ENCODE measurements at places on chromosomes 16 and 17. TPM values are rescaled to one million over a fixed set of nuclear protein-coding genes. Genes with fewer than 3 reads are reported as not detected.

DNA sequence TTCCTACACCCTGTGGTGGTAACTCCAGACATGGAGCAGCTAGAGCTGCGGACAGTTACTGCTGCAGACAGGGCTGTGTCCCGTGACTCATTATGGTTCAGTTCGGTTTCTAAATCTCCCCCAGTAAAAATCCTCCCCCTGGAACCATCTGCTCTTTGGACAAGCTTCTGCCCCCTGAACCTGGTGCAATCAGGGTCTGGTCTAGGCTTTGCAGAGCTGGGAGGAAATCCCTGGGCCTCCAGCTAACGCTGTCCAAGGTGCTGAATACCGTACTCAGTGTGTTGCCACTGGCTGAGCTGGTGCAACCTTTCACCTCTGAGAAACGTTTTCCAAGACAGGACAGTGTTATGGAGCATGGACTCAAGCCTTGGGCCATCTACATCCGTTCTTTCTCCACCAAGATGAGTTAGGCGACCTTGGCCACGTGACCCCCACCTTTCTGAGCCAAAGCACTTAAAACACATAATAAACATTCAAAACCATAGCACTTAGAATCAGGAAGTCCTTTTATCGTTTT lies 142.0 kb downstream of the CPPED1 start:
- DNase-seq, result no peak

DNA sequence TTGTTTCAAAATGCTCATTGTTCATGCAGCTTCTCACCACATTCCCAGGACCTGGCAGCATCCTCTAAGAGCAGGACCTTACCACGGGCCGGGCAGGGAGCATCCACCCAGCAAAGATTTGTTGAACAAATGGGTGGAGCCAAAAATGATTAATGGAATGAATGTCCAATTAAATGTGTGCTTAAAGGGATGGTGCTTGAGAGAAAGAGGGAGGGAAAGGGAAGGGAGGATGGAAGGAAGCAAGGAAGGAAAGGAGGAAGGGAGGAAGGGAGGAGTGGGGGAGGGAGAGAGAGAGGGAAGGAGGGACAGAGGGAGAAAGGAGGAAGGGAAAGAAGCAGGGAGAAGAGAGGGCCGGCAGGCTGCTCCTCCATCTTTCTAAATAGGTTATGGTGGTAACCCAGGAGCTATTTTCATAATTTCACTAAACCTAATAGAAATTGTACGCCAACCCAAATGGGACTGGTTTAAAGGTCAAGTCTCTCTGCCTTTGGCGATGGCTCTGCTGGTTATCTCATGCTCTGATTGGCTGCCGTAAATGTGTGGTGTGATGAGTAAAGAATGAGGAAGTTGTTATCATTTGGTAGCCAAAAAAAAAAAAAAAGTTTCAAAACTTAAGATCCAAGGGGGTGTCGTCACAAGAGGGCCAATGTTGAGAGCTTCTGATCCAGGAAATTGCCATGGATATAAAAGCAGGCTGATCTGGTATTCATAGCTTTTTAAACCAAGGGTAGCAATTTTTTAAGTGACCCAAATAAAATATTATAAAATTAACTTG lies 126.7 kb upstream of the FOXF1 start:
- DNase-seq, result no peak

DNA sequence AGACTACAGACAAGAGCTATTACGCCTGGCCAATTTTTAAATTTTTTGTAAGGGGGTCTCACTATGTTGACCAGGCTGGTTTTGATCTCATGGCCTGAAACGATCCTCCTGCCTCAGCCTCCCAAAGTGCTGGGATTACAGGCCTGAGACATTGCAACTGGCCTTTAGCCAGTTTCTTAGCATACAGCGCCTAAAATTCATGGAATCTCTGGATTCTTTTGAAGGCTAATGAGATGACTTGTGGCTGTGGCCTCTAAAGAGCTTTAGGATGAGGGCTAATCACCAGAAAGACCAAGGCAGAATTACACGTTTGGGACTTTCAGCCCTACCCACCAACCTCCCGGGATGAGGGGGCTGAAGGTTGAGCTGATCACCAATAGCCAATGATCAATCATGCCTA lies 34.6 kb downstream of the AKAP10 start:
- DNase-seq, result no peak

GRCh38 chr17:45143767-45144198 lies 4.5 kb upstream of the HEXIM1 start:
- DNase-seq, result peak; percentile 69

DNA sequence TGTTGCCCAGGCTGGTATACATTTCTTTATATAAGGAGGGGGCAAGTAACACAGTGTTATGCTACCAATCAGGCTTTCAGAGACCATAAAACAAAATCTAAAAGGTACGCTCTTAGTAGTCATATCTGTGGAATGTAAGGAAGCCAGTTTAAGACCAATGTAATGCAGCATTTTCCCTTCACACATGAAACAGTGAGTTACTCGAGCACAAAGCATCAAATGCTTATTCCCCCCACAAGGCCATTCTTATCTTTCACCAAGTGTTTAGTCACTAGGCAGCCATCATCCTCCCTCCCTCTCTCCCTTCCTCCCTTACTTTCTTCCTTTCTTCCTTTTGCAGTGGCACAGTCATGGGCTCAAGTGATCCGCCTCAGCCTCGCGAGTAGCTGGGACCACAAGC lies 12.8 kb downstream of the HMOX2 start:
- no peak for DNase-seq

Gene TAT
- not detected for total RNA-seq

Gene CNTD1
- not detected for total RNA-seq

- DNase-seq, result no peak
Observed at GRCh38 chr17:79937391-79938335, 98.0 kb downstream of the TBC1D16 start.

DNA sequence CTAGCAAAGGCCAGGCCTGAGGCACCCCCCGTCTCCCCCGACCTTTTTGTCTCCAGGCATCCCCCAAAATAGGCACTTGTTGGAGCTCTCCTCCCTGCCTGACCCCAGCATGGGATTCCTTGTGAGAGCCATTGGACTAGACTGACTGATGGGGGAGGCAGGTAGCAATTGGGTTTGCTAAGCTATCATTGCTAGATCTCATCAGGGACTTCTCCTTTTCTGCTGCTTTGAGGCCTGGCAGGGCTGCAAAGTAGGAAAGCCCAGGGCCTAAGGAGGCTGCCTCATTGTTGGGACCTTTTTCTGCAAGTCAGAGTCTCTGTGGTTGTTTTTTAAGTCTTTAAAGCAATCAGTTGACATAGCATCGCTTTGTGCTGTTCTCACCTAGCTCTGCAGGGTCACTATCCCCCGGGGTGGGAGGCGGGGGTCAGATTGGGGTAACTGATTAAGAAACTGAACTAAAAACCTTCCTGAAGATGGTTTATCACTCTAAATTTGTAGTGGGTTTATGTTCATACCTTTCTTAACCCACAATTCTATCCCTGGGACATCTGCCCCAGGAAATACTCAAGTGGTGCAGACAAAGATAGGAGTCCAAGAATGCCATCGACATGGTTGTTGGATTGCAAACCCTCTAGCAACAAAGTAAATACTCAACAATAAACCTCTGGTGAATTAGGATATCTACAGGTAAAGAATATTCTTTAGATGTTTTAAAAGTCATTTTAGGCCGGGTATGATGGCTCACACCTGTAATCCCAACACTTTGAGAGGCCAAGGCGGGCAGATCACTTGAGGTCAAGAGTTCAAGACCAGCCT lies 28.0 kb downstream of the LLGL2 start:
- DNase-seq, result no peak

GRCh38 chr17:63741143-63741407 lies 524 bp downstream of the STRADA start:
- no peak for DNase-seq

Gene MT4
- total RNA-seq, result not detected

- DNase-seq, result no peak
Observed at GRCh38 chr16:8026450-8026849, 563.9 kb downstream of the TMEM114 start.

Gene RCVRN
- 0.14 TPM for total RNA-seq

Gene HLF
- 10.2 TPM for total RNA-seq

- no peak for DNase-seq
Observed at GRCh38 chr16:8892101-8892575, 10.0 kb downstream of the LITAFD start.

Gene CNGB1
- not detected for total RNA-seq

Gene TEX19
- total RNA-seq, result not detected

Gene ZNF785
- 15.6 TPM for total RNA-seq

All from thoracic aorta (tissue), 2 donors.